ENCODE measurements at places on chromosomes 5 and 9.

DNA sequence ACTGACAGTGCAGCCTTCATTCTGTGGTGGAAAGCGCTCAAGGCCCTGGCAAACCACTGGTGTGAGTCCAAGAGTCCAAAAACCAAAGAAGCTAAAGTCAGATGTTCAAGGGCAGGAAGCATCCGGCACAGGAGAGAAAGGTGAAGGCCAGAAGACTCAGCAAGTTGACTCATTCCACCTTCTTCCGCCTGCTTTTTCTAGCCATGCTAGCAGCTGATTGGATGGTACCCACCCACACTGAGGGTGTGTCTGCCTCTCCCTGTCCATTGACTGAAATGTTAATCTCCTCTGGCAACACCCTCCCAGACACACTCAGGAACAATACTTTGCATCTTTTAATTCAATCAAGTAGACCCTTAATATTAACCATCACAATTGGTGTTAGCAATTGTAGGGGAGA is 296.1 kb downstream of the NDUFS4 start:
- DNase-seq, result no peak

DNA sequence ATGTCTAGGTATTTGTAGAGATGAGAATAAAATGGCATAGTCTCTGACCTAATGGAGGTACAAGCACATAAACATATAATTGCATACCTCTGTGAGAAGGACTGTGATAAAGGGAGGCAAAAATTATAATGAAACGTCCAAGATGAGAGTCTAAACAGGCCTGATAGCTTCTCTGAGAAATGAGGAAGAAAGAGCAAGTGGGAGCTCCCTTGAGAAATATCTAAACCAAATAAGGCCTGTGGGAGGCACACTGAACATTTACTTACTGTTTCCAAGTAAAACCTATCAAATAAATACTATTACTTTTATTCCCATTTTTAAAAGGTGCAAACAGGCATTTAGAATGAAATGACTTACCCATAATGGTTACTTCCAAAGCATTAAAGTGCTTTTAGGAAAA is 125.6 kb upstream of the PAPPA start:
- no peak for DNase-seq

GRCh38 chr5:150509992-150510391 is 2.1 kb downstream of the NDST1 start:
- DNase-seq, result no peak

GRCh38 chr9:10208691-10209069 is 404.1 kb downstream of the PTPRD start:
- DNase-seq, result no peak

DNA sequence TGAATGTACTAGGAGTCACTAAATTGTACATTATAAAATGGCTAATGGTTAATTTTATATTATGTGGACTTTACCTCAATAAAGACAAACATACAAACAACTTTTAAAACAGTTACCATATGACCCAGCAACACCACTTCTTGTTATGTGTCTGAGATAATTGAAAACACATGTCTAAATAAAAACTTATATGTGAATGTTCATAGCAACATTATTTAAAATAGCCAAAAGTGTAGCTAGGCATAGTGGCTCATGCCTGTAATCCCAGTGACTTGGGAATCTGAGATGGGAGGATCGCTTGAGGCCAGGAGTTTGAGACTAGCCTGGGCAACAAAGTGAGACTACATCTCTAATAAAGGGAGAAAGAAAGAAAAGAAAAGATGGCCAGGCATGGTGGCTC is 22.9 kb downstream of the SLC35A4 start:
- no peak for DNase-seq

- no peak for DNase-seq
Measured at GRCh38 chr9:31347082-31347617, 1037.3 kb upstream of the ACO1 start.

DNA sequence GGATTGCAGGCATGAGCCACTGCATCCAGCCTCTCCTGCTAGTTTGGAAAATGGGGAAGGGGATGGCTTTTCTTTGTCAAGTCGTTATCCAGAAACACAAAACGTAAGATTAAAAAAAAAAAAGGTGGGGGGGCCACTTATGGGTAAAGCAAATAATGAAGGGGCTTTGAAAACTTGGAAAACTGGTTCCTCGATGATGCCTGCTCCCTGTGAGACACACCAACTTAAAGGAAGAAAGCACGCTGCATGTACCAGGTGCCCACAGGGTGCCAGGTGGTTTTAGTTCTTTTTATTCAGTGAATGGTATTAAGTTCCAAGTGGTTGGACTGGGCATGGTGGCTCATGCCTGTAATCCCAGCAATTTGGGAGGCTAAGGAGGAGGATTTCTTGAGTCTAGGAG is 170.1 kb downstream of the GOLPH3 start:
- no peak for DNase-seq

DNA sequence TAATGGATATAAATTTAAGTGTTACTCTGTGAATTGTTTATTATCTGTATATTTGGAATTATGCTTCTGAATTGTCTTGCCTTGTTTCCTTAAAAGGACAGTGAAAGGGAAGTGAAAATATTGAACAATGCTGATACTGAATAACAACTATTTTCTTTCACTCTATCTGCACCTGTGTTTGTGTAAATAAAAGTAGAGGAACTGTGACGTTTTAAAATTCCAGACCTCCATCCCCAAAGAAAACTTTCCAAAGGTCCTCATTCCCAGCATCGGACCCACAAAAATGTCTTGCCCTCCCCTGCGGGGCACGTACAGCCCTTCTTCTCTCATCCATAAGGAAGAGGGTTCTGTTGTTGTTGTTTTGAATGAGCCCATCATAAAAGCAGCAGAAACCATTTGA is 100.0 kb downstream of the NLN start:
- DNase-seq, result no peak

GRCh38 chr9:20981486-20981885 is 50.0 kb downstream of the HACD4 start:
- DNase-seq, result no peak

- DNase-seq, result no peak
Measured at GRCh38 chr5:109083937-109084336, 325.8 kb downstream of the PJA2 start.

GRCh38 chr5:91207248-91207647 is 175.9 kb downstream of the ARRDC3 start:
- no peak for DNase-seq

DNA sequence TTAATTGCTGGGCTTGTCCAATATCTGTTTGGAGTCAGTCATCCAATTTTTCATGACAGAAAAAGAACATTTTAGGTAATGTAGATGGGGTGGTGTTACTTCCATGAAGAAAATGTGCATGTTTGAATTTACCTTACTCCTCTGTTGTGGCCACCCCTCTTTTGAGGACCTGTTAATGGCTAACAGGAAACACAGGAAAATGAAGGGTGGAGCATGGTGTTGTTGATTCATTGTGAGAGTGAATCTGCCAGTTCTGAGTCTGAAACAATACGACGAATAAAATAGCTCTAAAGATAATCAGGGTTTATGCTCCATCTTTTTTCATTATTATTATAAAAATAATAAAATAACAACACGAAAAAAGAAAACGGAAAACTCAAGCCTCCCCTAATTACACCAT is 335.3 kb downstream of the KDM4C start:
- DNase-seq, result no peak

- no peak for DNase-seq
Measured at GRCh38 chr5:60526336-60526875, 173.6 kb downstream of the DEPDC1B start.

DNA sequence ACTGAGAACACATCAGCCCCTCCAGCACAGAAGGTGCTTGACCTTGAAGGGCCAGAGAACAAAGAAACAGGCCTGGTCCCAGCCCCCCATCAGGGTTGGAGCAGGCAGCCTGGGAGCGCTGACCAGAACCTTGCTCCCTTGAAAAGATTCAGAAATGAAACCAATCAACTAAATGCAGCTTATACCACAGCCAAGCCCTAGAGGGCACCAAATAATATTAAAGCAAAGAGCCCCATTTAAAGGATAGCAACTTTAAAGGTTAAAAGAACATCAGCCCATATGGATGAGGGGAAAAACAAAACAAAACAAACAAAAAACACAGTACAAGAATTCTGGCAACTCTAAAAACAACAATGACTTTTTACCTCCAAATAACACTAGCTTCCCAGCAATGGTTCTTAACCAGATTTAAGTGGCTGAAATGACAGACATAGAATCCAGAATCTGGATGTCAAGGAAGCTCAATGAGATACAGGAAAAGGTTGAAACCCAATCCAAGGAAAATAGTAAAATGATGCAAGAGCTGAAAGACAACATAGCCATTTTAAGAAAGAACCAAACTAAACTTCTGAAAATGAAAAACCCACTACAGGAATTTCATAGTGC is 471.9 kb downstream of the MTRR start:
- no peak for DNase-seq

DNA sequence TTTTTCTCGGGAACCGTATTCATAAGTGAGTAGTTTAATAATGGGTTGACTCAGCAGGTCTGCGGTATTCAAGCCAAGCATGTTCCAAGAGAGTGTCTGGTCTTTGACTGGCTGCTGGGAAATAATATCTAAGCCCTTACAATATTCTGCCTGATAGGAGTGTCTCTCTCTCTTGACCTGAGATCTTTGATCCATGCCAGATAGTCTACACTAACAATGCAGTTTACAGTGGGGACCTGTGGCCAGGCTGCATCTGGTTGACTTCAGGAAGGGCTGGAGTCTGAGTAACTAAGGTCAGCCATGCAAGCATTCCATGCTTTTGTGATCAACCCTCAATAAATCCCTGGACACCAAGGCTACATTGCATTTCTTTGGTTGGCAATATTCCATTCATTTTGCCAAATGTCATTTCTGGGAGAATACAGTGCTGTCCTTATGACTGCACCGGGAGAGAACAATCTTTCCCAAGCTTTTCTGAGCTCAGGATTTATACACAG is 195.5 kb downstream of the SEMA5A start:
- DNase-seq, result no peak

DNA sequence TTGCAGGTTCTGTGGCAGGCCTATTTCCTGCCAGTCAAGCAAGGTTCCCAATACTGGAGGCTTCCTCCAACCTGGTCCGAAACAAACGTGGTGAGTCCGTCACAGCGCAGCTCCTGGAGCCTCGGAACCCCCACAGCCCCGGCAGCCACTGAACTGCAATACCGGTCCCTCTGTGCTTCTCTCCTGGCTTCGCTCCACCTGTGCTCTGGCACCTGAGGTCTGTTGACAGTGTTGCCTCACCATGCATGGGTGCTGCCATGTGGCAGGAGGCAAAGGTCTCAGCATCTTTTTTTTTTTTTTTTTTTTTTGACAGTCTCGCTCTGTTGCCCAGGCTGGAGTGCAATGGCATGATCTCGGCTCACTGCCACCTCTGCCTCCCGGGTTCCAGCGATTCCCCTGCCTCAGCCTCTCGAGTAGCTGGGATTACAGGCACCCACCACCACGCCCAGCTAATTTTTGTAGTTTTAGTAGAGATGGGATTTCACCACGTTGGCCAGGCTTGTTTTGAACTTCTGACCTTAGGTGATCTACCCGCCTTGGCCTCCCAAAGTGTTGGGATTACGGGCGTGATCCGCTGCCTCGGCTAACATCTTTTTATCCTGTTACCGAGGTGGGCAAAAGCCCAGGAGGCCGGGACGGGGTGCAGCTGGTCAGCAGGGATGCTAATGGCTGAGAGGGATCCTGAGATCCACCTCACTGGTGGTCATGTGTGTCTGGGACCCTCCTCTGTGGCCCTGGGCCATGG is 57.1 kb upstream of the RNU6ATAC start:
- DNase-seq, result no peak

GRCh38 chr5:2029206-2029605 is 146.5 kb upstream of the IRX4 start:
- no peak for DNase-seq

DNA sequence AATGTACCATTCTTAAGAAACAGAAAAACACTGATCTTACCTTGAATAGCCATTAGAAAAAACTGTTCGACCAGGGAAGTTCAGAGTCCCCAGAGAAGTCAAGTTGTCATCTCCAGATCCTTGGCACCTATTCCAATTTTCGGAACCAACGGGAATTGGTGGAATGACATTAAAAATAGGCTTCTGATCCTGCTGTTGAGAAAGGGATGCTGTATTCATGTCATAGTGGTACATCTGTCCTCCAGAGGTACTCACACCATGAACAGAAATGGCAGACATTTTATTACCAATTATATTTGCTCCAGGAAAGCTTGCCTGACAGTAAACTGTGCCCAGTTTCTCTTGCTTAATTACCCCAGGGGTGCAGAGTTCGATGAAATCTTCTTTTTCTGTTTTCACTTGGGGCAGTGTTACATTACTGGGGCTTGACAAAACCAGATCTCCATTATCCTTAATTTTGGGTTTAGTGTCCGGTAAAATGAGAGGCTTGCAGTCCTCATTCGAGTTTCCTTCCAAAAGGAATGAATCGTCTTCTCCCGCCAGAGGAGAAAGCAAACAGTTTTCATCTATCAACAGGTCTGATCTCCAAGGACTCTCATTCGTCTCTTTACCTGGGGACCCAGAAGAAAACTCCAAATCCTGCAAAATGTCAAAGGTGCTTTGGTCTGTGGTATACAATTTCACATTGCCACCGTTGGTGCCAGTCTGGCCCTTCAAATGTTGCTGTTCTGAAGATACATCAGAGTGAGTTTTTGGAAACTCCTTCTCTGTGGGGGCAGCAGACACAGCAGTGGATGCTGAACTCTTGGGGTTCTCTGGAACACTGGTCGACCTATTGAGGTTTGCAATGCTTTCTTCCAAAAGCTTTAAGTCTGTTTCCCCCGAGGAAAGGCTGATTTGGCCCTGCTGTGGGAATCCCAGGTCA is 3.6 kb downstream of the NR3C1 start:
- DNase-seq, result no peak

DNA sequence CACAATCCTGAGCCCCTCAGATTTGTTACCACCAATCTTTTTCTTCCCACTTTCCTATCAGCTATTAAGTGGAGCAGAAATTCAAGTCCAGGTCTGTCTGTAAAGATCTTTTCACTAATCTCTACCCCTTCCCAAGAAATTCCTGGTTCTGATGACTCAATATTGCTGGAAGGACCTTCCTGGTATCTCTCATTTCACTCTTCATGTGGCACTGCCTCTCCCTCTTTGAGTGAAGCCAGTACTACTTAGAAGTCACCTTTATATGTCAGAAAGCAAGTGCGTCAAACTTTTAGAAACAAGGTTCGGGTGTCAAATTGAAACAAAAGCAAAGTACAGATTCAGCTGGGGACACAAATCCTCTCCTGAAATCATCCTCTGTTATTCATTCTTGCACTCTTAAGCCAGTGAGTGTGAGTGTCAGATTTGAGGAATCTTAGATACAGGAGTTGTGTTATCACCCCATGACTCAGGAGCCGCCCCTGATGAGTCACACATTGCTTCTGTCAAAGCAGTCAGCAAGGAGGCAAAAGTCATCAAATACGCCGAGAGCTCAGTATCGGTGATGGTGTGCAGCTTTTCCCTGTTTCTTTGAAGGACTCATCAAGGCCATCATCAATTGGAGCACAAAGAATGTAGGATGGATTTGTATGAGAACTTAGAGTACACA is 313.0 kb downstream of the CETN3 start:
- peak; percentile 71 for DNase-seq
